ENCODE measurements at places on chromosomes 13 and 19. TPM values are rescaled to one million over a fixed set of nuclear protein-coding genes. Genes with fewer than 3 reads are reported as not detected.

Gene GPR12
- not detected for total RNA-seq

Gene ZNF813
- total RNA-seq: 0.35 TPM

Gene CEACAM20
- total RNA-seq: not detected

Gene KLK14
- total RNA-seq: 0.50 TPM

Gene PODNL1
- 1.2 TPM for total RNA-seq

Gene ARL11
- total RNA-seq: not detected

Gene CCDC159
- 4.3 TPM for total RNA-seq

Gene METTL21C
- not detected for total RNA-seq

Gene FGF21
- not detected for total RNA-seq

Gene SOX1
- not detected for total RNA-seq

Gene COMMD6
- total RNA-seq: 131 TPM

Gene LPAR6
- 0.89 TPM for total RNA-seq

Gene SEMA6B
- total RNA-seq: 5.8 TPM

Gene IZUMO1
- total RNA-seq: not detected

Gene OR7G3
- not detected for total RNA-seq

Gene VAV1
- total RNA-seq: 7.1 TPM

Gene KLK2
- not detected for total RNA-seq

Gene CGB3
- not detected for total RNA-seq

Gene GGN
- 0.36 TPM for total RNA-seq

Gene OCEL1
- total RNA-seq: 12.0 TPM

Gene PLVAP
- total RNA-seq: not detected

Gene C13orf42
- total RNA-seq: not detected

Gene TPTE2
- total RNA-seq: not detected

Gene HIPK4
- total RNA-seq: 0.24 TPM

Measured in A549 treated with CpdA at 1 μM for 4 hours (cell line).